ENCODE measurements at places on chromosomes 11 and 22.

- no peak for DNase-seq
These were observed 188.2 kb upstream of the TBCEL start for GRCh38 chr11:120835601-120836228.

GRCh38 chr11:112024178-112024772 lies 933 bp upstream of the DLAT start:
- no peak for DNase-seq

- DNase-seq, result no peak
These were observed 4.9 kb downstream of the RGL4 start for GRCh38 chr22:23695571-23696325.

- no peak for DNase-seq
These were observed 29.9 kb upstream of the SLC5A1 start for GRCh38 chr22:32013200-32013599.

DNA sequence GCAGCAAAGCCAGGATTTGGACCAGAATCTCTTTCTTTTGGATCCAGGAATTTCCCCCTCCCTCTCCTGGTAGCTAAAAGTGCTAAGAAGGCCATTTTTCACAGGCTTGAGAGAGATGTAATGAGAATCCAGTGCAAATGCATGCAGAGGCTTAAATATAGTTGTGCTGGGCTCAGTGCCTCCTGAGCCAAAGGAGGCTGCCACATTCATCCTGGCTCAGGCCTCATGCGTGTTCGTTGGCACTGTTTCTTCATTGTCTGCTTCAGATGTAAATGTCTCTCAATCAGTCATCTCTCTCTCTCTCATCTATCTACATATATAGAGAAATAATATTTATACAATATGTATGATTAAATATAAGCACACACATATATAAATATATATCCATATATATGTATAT lies 83.6 kb downstream of the INSC start:
- no peak for DNase-seq

- no peak for DNase-seq
These were observed 87.8 kb upstream of the DRD2 start for GRCh38 chr11:113562981-113563461.

GRCh38 chr22:47192651-47193437 lies 430.4 kb downstream of the TBC1D22A start:
- DNase-seq, result no peak

DNA sequence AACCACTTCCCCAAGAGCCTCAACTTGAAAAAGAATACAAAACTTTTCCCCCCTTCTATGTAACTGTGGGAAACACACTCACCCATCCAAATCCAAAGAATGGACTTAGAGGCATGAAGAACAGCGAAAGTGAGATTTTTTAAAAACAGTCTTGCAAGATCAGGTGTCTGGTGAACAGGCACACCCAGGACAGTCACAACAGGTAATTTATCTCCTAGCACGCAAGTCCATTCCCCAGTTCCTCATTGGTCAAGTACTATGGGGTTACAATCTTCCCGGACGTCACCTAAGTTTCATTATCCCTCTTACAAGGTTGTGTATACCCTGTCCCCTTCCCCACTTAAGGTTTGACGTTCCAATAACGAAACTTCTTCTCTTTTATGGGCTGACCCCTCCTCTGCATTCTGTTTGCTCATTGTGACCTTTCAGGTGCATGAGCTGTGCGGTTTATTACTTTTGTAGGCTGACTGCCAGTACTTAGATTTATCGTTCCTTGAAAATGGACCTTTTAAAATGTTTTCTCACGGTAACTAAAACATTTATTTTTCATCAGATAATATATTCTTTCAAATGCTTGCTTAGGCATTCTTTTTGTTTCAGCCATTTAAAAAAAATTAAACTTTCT lies 1401.9 kb downstream of the FAM181B start:
- DNase-seq, result no peak

DNA sequence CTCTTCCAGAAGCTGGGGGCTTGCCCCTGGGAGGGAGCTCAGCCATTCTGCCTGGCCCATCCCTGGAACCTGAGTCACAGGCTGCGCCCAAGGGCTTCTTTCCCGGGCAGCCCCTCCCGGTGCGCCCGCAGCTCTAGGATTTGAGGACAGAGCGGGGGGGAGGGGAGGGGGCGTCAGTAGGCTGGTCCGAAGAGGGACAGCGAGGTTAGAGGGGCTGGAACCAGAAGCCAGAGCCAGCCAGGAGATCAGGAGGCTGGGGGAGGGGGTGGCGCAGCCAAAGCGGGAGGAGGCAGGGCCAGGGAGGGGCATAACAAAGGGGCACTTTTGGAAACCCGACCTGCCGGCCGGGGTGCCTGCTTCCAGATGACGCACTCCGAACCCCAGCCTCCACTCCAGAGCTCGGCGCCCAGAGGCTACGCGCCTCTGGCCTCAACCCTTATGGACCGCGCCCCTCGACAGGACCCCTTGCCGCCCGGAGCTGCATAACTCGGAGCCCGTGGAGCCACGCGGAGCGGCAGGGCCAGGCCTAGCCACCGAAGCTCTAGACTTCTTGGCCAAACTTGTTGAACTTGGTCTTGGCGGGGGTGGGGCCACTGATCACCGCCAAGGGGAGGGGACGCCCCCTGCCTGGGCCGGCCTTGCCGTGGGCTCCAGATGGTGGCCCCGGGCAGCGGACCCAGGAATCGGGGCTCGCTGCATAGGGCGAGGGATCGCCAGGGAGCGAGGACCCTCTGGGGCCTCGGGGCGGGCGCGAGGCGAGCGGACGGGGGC lies 744 bp downstream of the PACSIN3 start:
- DNase-seq, result no peak

GRCh38 chr11:46247659-46248058 lies 29.8 kb upstream of the CREB3L1 start:
- DNase-seq, result no peak

Measured in NCI-H1694 treated with DMSO at 0.1 percent for 48 hours (cell line).